Pons (tissue), 1 donor: ENCODE measurements at places on chromosomes 6 and 20.

DNA sequence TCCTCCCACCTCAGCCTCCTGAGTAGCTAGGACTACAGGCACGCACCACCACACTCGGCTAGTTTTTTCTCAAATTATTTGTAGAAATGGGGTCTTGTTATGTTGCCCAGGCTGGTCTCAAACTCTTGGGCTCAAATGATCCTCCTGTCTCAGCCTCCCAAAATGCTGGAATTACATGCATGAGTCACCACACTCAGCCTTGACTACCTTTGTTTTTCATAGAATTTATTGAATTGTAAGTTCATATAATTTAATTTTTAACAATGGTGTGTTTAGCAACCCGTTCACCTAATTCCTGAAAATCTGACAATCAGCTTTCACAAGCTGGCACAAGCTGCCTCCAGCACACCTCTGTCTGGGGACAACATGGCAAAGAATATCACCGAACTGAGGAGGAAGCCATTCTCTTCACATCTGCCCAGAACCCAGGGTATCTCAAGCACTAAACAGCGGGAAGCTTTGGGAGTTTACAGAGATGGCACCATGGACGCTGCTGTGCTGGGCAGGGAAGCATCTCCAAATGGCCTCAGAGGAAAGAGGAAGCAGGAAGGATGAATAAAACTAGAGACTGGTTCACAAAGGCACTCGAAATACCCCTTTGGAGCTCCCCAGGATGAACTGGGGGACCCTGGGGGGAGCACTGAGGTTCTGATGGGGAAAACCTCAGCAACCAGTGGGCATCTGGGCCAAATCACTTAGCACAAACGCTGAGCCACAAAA is 2.9 kb downstream of the RIPOR3 start:
- no peak for DNase-seq

GRCh38 chr6:96101564-96101963 is 85.8 kb downstream of the FUT9 start:
- DNase-seq: no peak

GRCh38 chr6:155247618-155248007 is 16.2 kb upstream of the CLDN20 start:
- no peak for DNase-seq

- DNase-seq: no peak
These were observed 116.1 kb downstream of the JAG1 start for GRCh38 chr20:10557685-10558084.

DNA sequence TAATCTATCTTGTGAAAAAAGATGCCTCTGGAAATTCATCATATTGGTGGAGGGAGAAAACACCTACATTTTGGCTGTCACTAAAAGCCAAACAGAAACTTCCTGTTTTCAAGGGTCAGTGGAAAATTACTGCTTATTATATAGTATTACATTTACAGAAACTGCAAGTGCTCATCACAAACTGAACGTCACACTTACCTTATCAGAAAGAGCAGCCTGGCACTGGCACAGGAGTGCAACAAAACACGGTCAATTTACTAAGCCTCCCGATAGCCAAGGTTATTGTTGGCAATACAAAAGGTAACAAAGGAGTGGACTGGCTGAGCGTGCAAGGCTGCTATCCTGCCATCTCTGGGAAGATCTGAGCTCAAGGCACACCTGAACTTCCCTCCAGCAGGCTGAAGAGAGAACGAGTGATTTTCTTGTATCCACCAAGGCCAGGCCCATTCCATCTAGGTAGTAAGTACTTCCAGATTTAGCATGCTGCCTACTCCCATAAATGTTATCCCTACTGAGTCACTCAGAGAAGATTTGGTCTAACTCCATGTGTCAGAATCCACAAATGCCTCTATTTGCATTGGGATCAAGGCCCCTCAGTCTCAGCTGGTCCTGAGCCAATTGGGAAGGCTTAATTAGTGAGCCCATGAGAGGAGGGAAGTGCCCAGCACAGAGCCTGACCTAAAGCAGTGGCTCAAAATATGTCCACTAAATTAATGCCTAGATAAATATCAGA is 399.8 kb downstream of the BTBD9 start:
- DNase-seq: no peak

- peak; percentile 44 for DNase-seq
These were observed 6.2 kb downstream of the BMP7 start for GRCh38 chr20:57259938-57260921.

DNA sequence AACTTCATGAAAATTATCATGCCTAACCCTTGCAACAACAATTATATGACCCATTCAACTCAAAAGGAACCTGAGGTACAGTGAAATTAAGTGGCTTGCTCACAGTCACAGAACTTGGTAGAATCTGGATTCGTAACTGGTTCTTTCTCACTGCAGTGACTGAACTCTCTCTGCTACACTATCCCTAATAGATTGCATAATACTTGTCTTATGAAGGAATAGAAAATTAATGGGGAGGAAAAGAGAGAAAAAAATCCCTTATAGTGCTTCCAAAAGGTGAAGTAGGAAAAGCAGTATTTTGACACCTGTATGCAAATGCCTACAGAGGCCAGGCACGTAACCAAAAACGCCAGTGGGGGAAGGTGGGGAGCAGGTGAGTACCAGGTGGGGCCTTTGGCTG is 186.6 kb downstream of the LY86 start:
- no peak for DNase-seq

- no peak for DNase-seq
These were observed 7.8 kb downstream of the ADA start for GRCh38 chr20:44643596-44644229.

- DNase-seq: no peak
These were observed 22.8 kb upstream of the RAB22A start for GRCh38 chr20:58286729-58287128.

DNA sequence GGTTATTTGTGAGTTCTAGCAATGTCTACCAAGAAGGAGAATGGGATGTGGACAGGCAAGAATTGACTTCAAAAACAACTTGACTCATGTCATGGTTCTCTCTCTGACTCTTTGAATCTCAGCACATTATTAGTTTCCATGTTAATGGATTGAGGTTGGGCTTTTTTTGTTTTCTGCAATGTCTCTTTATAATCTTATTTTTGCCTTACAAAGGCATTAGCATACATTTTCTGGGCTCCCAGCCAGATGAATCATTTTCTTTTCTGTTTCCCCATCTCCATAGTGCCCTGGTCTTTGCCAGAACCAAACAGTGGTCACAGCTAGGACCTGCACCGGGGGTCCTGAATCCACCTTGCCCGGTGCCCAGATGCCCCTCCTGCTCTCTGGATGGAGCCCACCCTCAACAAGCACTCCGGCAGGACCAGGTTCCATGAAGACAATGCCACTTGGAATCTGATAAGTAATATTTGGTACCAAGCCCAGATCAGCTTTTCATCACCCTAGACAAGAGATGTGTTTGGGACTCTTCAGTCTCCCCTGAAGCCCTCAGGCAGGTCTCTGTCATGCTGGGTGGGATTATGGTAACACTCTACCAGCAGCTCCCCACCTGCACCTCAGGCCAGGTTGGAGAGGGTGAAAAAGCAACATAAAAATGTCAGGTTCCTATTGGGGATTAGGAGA is 266.7 kb upstream of the SULF2 start:
- DNase-seq: no peak

DNA sequence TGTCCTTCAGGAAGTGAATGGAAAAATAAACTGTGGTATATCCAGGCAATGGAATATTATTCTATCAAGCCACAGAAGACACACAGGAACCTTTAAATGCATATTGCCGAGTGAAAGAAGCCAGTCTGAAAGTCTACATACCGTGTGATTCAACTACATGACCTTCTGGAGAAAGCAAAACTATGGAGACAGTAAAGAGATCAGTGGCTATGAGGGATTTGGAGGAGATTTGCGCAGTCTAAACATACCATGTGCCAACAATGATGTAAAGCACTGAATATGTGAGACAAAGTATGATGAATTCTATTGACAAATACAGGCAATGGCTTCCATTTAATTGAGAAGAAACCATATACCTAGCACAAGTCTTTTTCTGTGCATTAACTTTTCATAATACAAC is 518.3 kb upstream of the ZNF337 start:
- DNase-seq: no peak

DNA sequence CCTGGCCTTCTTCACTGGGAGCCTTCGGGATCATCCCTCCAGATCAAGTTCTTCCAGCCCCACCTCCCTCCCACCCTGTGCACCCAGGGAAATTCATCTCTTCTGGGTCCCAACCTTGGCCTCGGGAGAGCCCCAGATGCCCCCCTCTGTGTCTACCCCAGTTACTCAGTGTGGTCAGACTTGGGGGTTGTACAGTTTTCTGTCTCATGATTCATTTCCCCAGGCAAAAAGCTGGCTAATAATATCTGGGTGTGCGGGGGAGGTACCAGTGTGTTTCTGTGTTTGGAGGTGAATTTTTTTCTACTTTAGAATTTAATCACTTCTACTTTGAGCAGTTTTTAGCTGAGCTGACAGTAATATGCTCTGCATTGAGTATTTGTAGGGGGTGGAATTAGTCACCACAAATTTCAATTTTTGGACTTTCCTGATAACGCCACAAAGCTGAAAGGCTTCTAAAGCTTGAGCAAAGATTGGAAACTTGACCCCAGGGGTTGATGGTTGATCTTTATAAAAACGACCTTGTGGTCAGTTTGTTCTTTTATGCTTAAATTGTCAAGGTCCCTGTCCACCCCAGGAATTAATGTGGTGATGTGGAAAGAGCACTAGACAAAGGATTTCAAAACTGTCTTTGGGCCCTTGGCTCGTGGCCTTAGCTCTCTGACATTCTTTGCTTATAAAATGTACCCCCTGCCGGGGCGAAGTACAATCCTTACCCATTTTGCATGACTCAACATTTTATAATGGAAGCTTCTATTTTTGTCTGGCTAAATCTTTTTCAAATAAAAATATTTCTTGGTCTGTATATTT is 284.7 kb upstream of the TAB2 start:
- peak; percentile 60 for DNase-seq

- DNase-seq: no peak
These were observed 263.9 kb downstream of the PHF3 start for GRCh38 chr6:63899550-63899949.

GRCh38 chr20:24823176-24823784 is 125.8 kb upstream of the CST7 start:
- DNase-seq: no peak

- DNase-seq: no peak
These were observed 7.7 kb upstream of the CLIC5 start for GRCh38 chr6:46023216-46023915.

DNA sequence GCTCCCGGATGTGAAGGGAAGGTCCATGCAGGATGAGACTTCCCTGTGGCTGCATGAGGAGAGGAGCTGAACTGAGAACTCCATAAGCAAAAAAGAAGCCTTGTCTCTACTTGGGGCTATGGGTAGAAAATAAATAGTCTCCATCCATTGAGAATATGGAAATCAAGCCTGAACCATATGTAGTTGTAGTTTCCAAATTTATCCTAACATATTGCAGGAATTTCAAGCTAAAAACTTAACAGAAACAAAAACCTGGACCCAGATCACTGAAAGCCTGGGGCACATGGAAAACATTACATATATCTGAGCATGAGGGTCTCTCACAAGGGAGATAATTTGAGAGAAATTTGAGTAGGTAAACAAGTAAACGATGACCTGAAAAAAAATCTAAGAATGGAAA is 94.9 kb upstream of the C6orf118 start:
- DNase-seq: no peak

DNA sequence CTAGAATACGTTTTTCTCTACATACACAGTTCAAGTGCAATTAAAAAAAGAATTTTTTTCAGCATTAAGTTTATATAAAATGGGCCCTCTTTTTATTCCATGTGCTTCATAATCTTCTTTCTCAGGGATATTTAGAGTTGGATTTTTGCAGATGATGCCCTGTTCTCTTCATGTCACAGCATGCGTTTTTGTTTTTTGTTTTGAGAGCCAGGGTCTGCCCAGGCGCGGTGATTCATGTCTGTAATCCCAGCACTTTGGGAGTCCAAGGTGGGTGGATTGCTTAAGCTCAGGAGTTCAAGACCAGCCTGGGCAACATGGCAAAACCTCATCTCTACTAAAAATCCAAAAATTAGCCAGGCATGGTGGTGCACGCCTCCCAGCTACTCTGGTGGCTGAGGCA is 82.9 kb upstream of the PRND start:
- no peak for DNase-seq
